AG10803 (cell line): ENCODE measurements at places on chromosomes 16 and 17.
A peak's percentile ranks its signal among the peaks of the same experiment; 100 is the strongest.

GRCh38 chr16:15899538-15900100 lies 11.2 kb upstream of the CEP20 start:
- peak; percentile 84 for DNase-seq

DNA sequence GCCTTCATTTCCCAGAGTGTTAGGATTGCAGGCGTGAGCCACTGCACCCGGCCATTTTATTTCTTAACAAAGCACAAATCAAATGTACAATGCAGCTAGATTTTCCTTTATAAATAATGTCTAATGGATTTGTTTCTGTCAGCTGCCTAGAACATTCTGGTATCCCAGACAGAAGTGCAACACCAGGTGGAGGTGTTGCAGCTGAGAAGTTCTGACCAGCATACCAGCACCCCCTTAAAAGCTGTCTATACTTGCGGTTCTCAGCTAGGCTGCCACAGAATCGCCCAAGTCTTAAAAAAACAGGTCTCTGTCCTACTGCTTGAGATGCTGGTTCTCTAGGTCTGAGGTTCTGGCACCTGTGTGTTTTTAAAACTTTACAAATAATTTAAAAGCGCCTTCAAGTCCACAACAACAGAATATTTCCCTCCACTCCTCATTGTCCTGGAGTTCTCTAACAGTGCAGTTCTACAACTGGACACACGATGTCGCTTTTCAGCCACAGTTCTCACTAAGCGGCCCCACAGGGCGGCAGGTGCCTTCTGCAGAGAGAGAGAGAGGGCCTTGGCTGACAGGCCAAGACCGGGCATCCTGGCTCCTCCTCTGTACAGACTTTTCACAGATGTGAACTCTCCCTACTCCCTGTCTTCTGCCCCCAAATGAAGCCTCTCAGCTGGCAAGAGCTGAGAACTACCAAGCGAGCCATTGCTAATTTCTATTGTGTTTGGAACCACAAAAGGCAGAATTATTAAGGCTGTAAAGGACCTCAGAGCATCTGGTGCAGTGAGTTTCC lies 32.6 kb upstream of the MEOX1 start:
- peak; percentile 76 for DNase-seq

DNA sequence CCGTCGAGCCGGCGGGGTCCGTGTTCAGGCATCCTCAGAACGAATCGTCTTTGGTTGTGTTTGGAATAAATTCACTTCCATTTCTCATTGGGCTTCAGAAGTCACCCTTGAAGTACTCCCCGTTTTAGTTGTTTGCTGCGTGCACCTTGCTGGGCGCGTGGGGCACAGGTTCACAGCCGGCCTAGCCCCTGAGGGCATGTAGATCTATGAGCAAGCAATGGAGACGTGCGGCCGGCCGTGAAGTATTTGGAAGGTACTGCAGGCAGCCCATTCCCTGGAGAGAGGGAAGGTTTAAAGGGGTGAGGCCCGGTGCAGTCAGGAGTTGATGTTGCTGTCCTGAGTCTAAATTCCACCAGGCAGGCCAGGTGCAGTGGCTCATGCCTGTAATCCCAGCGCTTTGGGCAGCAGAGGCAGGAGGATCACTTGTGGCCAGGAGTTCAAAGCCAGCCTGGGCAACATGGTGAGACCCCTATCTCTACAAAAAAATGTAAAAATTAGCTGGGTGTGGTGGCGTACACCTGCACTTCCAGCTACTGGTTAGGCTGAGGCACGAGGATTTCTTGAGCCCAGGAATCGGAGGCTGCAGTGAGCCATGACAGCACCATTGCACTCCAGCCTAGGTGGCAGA lies 714 bp downstream of the ACSF3 start:
- DNase-seq = no peak

DNA sequence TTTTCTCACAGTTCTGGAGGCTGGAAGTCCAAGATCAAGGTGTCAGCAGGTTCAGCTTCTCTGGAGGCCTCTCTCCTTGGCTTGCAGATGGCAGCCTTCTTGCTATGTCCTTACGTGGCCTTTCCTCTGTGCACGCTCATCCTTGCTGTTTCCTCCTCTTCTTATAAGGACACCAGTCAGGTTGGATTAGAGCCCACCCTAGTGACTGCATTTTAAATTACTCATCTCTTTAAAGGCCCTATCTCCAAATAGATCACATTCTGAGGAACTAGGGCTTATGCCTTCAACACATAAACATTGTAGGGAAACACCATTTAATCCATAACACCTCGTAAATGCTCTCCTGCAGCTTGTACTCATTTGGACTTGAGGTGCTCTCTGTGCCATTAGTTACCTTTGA lies 36.3 kb downstream of the DHRS7C start:
- DNase-seq = peak; percentile 2

GRCh38 chr16:77838597-77839255 lies 50.4 kb downstream of the VAT1L start:
- DNase-seq = no peak

GRCh38 chr16:72847187-72848027 lies 200.5 kb downstream of the ZFHX3 start:
- DNase-seq = peak; percentile 30

DNA sequence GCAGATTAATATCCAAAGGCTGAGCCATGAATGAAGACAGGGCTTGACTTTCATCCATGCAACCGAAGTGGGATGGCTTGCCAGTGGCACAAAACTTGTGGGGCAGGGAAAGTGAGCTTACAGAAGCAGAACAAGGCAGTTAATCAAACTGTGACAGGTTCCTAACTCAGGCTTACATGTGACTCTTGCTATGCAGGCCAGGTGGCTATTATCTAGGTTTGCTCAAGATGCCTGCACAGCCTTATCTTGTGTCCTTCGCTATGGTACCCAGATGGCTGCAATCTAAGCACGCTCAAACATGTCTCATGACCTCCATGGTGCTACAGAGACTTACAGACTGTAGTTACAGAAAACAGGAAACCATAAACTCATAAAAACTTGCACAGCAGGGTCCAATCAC lies 8.6 kb upstream of the DNAH9 start:
- DNase-seq = no peak

GRCh38 chr17:57649731-57650484 lies 95.2 kb downstream of the CCDC182 start:
- DNase-seq = peak; percentile 10

DNA sequence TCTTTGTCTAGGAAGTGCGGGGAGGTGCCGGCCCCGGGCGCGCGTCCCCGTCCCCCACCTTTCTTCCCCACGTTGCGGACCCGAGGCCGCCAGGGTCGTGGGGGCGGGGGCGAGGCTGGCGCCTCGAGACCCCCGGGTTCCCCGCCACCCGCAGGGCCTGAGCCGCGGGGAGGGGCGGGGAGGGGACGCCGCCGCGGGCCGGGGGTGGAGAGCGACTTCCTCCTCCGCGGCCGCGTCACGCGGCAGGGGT lies 1.8 kb upstream of the ACTG1 start:
- no peak for DNase-seq

DNA sequence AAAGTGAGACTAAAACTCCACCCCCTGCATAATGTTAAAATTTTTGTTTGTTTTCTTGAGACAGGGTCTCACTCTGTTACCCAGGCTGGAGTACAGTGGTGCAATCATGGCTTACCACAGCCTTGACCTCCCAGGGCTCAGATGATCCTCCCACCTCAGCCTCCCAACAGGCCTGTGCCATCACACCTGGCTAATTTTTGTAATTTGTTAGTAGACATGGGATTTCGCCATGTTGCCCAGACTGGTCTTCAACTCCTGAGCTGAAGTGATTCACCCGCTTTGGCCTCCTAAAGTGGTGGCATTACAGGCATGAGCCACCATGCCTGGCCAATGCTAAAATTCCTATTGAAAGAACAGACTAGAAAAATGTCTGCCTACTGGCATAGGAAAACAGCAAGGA lies 103.8 kb downstream of the TRIM37 start:
- peak; percentile 18 for DNase-seq

GRCh38 chr16:1820096-1820945 lies 6.3 kb downstream of the HAGH start:
- DNase-seq = no peak

DNA sequence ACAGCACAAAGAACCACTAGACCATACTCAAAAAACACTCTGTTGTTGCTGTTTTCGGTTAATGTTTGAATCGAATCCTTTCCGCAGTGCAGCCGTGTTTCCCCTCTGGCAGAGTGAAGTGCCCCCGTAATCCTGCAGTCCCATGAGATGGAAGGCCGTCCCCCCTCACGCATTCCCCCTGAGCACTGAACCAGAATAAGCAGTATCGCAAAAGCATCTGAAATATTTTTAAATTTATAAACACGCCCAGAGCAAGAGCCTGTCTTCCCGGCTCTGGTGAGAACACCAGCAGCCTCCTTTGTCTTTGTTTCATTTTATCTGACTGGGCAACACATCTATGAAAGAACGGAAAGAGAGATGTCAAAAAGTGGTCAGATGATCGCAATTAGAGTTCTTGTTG lies 121.0 kb upstream of the ADAMTS18 start:
- DNase-seq = no peak

GRCh38 chr16:1989209-1990100 lies at the start of gene SYNGR3:
TSS of gene SYNGR3 (plus strand) at chr16:1989970. CDS start at chr16:1990103, 133 bp downstream.
- no peak for DNase-seq

- DNase-seq = no peak
Measured at GRCh38 chr17:18977021-18977420, 25.1 kb downstream of the SLC5A10 start.

DNA sequence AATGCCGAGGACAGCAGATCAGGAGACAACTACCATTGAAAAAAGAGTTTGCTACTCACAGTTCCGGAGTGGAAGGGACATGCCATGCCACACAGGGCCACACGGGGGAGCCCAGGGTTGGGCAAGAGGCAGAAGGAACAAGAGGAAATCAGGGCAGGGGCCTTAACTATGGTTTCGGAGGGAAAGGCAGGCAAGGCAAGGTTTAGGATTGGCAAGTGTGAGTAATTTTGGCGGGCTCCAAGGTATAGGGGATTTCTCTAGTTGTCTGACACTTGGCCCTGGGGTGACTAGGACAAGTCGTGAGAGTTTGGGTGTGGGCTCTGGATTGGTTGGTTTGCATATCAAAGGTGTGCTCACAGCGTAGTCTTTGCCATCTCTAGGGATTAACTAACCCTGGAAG lies 27.0 kb upstream of the NTN1 start:
- peak; percentile 45 for DNase-seq

DNA sequence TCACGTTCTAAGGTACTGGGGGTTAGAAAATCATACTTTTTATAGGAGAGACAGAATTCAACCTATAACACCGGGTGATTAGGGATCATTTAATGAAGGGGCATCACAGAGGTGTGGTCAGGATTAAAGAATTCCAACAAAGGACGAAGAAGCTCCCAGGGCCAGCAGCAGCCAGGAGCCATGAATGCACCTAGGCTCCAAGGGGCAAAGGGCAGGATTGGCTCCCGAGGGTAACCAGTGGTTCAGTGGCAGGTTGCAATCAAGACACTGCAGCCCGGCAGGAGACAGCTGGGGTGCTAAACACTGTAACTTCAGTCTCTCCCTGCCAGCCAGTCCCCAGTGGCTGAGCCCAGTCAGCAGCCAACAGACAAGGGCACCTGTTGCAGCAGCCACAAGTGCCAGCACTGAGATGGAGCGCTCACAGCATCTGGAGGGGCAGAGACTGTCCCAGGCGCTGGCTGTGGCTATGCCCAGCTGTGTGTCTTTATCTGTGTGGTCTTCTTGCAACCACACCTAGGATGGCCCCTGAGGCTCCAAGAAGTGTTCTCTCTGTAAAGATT lies 23.9 kb downstream of the DHRS7C start:
- DNase-seq = no peak

DNA sequence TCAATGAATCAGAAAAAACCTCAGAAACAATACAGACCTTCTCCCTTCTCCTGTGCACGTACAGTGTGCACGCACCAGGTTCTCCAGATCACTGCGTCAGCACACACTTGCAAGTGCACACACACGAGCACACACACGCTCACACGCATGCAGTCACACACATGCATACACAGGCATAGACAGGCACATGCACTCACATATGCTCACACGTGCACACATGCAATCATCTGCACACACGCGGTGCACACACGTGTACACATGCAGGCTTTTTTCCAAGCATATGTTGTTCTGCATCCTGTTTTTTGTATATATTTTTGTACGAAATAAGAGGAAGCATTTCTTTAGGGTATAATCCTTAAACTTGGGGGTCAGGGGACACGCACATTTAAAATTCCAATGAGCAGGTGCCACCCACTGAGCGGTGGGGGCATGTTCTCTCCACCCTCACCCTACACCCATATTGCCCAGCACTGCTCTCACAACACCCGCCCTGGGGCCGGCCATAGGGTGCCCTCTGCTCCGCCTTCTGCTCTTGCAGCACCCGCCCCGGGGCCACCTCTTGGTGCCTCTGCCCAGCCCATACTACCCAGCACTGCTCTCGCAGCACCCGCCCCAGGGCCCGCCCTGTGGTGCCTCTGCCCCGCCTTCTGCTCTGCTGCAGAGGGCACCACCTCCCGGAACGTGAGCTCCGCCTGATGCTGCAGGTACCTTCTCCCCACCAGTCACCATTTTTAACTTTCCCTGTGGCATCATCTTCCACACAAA lies 20.9 kb downstream of the KLHDC4 start:
- DNase-seq = no peak

DNA sequence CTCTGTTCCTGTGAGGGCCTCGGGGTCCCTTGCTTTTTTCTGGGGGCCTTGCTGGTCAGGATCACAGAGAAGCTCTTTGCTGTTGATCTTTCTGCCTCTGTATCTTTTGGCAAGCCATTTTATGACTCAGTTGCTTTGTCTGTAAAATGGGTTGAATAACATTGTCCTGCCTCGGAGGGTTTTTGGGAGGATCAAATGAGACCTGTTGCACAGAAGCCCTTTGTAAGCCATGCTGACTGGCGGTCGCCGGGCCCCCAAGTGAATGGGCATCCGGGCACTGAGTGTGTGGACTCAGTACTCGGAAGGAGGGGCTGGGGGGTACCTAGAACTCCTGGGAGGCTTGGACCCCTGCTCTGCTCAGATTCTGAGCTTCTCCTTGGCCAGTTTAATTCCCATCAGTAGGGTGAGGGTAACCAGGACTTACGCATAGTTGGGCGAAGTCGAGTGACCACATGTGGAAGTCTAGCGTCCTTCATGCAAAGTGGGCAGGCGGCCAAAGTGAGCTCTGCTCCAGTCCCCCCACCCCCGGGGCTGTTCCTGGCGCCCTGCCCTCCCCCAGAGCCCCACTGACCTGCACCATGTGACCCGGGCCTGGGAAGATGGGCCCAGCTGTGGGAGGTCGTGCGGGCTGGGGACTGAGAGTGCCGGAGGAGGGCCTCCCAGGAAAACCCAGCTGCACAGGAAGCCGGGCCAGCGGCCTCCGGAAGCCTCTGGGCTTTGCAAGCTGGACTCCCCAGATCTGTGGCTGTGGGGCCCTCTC lies 284.0 kb downstream of the SEC14L1 start:
- DNase-seq = peak; percentile 87

GRCh38 chr17:68238164-68238870 lies 9.5 kb upstream of the AMZ2 start:
- DNase-seq = no peak
